Foreskin fibroblast (primary cell): ENCODE measurements at places on chromosomes 3 and 15.
A peak's percentile ranks its signal among the peaks of the same experiment; 100 is the strongest.

- DNase-seq: no peak
Measured at GRCh38 chr3:135325726-135326235, 530.7 kb downstream of the EPHB1 start.

DNA sequence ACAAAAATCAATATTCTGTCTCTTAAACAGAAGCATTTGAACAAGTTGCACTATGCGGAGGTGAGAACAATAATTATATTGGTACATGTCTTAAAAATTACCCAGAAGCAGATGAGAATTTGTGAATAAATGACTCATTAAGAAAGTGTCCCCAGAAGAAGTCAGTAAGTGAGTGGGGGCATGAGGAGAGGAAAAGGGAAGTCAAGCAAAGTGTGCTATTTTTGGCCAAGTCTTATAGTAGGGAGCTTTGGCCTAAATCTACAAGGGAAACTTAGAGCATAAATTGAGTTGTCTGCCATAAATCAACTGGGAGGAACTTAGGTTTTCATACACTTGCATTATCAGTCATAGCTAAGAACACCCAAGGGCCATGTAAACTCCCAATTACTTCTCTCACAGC is 86.9 kb upstream of the SATB1 start:
- DNase-seq: no peak

- no peak for DNase-seq
Measured at GRCh38 chr3:46348823-46349482, 5.0 kb upstream of the CCR2 start.

GRCh38 chr3:76199382-76199781 is 414.0 kb upstream of the ZNF717 start:
- no peak for DNase-seq

DNA sequence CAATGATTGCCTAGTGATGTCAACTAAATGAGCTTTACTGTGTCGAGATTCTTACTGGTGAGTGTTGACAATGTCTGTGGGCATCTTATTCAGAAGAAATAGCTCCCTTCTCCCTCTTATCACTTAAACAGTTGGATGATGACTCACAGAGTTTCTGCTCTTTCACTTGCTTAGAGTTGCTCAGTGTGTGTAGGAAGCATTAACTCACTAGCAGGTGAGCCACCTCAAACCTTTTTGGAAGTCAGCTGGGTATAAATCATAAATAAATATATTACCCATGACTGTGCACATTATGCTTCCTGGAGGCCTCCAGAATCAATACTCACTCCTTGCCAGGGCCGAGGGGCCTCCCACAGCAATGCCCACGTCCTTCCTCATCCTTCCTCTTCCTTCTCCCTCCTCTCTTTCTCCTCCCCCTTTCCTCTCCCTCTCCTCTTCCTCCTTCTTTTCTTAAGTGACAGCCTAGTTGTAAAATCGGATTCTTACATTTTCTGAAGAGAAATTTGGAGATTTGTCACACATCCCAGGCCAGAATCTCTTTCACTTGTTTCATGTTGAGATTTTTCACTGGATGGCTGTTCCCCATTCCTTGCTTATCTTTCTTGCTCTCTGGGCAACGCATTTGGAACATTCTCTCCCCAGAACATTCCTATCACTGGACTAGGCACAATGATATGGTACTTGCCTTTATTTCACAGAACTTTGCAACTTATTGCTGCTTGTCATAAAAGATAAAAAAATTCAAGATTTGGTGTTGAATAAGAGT is 17.5 kb downstream of the SHC4 start:
- no peak for DNase-seq

GRCh38 chr15:85545185-85545584 is 164.8 kb downstream of the AKAP13 start:
- peak; percentile 33 for DNase-seq

DNA sequence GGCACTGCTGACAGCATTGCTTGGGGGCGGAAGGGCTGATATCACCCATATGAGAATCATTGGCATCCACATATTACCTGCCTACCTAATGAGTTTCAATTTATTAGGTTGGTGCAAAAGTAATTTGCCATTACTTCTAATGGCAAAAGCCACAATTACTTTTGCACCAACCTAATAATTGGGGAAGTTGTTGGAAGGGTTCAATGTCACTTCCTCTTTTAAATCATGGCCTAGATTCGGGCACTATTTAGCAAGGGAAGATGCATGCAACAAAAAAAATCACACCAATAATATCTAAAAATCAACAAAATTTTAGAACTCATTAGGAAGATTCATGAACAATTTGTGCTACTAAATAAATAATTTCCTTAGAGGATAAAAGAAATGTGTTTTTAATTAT is 56.0 kb upstream of the AGTR1 start:
- no peak for DNase-seq

DNA sequence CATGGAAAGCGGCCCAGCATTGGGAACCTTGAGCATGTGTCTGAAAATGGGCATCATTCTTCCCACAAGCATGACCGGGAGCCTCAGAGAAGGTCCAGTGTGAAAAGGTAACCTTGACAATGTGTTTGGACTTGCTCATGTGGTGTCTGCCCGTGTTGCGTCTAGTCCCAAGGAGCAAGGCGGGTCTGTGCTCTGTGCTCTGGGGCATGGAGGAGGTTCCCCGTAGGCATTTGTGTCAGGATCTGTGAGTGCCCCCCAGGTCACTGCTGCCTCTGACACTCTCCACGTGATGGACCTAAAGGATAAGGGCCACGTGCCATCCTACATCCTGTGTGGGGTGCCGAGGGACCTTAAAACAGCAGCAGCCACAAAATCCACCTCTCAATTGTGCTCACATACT is 44.9 kb downstream of the CHDH start:
- DNase-seq: no peak

DNA sequence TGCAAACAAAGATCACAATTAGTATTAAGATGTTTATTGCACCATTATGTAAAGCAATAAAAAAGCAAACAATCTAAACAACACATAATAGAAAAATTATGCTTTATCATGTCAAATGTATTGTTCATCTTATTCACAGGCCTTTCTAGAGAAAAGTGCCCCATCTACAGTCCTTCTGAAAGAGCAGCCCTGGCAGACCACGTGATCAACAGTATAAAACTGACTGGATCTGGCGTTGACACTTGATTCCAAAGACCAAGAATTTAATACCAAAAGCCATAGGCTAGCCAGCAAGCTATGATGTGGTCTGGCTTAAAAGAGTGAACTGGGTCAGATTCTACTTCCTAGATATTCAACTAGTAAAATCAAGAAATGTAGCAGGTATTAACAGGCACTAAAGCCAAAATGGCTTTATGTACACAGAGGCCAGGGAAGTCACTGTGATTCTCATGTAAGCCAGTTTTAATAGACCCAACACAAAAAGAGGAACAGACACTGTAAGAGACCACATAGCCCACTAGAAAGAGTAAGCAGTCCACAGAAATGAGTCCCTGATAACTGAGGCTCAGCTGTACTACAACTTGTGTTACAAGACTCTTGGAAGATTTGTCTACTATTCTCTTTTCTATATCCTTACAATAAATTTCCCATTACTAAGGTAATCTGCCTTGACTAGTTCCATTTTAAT is 32.5 kb downstream of the DMXL2 start:
- no peak for DNase-seq

GRCh38 chr3:144265542-144266100 is 294.0 kb downstream of the DIPK2A start:
- no peak for DNase-seq

DNA sequence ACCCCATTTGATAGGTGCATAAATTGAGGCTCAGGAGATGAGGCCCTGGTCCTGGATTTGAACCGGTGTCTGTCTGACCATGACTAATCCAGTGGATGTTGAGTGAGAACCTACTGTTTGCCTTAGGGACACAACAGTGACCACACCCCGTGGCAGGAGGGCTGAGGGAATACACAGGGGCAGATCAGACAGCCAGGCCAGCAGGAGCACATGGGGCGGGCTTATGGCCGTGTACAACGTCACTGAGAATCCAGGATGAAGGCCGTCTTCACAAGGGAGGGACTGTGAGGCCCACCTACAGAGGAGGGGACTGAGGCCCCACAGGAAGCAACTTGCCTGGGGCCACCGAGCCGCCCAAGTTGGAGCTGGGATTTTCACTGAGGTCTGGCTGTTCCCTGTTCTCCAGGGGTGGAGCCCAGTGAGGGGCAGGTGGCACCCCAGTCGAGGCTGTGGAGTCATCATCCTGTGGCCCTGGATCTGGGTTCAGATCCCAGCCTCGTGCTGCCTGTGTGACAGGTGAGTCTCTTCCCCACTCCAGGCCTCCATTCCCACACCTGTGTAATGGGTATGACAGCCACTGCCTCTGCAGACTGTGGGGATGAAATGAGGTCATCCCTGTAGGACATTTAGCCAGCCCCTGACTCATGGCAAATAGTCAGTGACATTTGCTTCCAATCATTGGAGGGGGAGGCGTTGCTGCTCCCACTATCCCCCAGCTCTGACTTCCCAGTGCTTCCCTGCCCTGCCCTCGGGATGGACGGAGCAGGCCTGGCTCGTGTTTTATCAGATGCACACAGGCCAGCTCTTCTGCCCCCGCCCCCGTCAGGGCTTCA is 6.3 kb upstream of the PLXND1 start:
- DNase-seq: no peak

DNA sequence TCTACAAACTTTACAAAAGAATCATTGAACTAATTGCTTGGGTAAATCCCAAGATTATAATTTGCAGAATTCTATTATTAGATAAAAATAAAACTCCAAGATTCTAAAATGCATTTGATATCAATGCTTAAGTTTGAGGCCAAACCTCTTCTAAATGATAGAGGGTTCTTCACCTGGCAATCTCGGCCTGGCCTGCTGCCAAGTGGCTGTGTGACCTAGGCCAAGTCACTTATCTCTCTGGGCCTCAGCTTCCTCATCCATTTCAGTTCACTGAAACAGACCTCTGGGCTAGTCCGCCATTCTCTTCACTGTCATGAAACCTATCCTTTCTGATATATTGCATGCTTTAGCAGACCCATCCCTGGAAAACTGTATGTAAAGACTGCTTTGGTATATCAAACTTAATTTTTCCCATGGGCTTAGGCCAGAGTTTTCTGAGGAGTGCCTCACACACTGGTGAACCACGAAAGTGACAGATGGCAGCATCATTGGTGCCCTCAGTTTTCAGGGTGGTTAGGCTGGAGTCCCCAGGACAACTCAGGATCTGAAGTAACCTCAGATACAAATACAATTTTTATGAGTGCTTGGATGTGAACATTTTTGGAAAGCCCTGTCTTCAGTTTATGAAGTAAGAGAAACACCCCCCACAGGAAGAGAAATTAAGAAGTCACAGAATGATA is 21.8 kb downstream of the NUDT16 start:
- DNase-seq: no peak

- peak; percentile 52 for DNase-seq
Measured at GRCh38 chr15:78052001-78052401, 25.5 kb downstream of the TBC1D2B start.

DNA sequence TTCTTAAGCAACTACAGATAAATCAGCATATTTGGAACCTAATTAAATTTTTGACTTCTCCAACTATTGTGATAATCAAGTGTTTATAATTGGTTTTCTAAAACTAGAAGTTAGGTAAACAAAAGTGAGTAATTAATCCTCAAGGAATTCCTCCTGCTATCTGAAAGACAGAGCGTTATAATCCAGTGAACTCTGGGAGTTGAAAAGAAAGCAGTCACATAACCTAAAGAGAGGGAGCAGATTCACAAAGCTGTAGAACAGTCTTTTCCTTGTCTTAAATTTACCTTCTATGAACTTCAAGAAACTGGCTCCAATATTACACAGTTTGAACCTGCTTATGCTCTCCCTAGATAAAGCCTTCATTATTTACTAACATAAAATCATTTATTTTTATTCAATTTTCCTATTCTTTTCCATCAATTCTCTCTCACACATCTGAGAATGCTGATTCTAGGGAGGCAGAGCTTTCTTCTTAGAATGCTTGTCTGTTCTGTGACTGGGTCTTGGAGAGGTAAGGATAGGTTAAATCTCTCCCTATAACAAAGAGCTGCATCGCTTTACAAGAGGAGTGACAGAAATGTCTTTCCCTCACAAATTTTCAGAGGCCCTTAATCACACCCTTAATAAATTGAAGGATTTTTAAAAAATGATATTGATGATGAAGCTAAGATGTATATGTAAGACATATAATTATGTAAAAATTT is 132.8 kb downstream of the TUSC7 start:
- DNase-seq: no peak
